NCI-H1417 treated with DMSO at 0.1 percent for 48 hours (cell line): ENCODE measurements at places on chromosomes 13 and 19.

GRCh38 chr19:44905437-44906160 is at the start of gene APOE:
Gene APOE, plus strand, starts transcription at chr19:44905796. Its CDS starts 829 bp downstream, at chr19:44906625.
- no peak for DNase-seq

DNA sequence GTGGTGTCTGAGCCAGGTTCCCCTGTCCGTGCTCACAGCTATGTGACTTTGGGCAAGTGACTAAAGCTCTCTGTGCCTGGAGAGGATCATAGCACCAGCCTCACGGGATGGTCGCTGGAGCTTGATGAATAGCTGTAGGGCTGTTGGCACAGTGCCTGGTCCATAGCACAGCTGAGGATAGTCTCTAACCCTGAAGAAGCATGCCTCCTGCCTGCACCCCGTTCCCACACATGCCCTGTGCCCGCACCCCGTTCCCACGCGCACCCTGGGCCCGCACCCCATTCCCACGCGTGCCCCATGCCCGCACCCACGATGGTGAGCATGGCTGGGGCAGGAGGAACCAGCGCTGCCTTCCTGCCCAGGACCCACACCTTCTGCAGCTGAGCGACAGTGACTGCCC is 63.7 kb upstream of the F7 start:
- DNase-seq: no peak

- no peak for DNase-seq
Measured at GRCh38 chr19:948842-949496, 23.1 kb downstream of the ARID3A start.

GRCh38 chr13:25943081-25943480 is 108.7 kb downstream of the SHISA2 start:
- no peak for DNase-seq

- DNase-seq: no peak
Measured at GRCh38 chr19:497491-497868, 1.2 kb downstream of the MADCAM1 start.
